ENCODE measurements at places on chromosomes 13 and 19.

- DNase-seq: no peak
Measured at GRCh38 chr19:35818445-35818844, 5.8 kb upstream of the PRODH2 start.

DNA sequence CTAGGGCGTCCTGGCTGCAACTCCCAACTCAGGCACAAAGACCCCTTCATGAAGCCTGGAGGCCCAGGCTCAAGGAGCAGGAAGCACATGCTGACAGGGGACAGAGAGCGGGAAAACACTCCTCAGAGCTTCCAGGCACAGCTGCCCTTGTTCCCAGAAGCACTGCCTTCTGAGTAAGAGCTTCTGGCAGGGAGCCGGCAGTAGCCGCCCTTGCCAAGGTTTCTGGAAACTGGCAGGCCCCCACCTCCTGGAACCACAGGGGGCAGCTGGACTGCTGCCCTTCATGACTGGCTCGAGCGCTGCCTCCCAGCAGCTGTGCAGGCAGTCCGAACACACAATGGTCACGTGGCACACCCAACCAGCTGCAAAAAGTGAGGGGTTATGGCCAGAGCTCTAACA is 33.6 kb upstream of the EPHX3 start:
- DNase-seq: peak; percentile 87

DNA sequence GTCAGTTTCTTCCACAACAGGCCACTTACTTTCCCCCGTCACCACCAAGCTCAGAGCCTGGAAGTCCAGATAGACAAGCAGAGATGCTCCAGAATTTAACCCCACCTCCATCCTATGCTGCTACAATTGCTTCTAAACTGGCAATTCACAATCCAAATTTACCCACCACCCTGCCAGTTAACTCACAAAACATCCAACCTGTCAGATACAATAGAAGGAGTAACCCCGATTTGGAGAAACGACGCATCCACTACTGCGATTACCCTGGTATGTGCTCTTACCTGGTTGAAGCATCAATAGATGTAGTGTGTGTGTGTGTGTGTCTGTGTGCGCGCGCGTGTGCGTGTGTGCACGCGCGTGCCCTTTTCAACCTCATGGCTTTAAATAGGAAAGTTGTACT is 3.7 kb downstream of the KLF5 start:
- no peak for DNase-seq

GRCh38 chr13:40350283-40350992 is 316.0 kb downstream of the FOXO1 start:
- no peak for DNase-seq

DNA sequence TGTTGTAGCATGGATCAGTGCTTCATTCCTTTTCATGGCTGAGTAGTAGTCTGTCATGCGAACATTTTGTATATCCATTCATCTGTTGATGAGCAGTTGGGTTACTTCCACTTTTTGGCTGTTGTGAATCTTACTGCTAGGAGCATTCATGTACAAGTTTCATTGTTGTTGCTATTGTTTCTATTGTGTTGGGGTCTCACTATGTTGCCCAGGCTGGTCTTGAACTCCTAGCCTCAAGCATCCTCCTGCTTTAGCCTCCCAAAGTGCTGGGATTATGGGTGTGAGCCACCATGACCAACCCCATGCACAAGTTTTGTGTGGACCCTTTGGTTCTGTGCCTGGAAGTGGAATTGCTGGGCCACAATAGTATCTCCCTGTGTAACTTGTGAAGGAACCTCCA is 15.8 kb downstream of the SLC25A42 start:
- DNase-seq: no peak

DNA sequence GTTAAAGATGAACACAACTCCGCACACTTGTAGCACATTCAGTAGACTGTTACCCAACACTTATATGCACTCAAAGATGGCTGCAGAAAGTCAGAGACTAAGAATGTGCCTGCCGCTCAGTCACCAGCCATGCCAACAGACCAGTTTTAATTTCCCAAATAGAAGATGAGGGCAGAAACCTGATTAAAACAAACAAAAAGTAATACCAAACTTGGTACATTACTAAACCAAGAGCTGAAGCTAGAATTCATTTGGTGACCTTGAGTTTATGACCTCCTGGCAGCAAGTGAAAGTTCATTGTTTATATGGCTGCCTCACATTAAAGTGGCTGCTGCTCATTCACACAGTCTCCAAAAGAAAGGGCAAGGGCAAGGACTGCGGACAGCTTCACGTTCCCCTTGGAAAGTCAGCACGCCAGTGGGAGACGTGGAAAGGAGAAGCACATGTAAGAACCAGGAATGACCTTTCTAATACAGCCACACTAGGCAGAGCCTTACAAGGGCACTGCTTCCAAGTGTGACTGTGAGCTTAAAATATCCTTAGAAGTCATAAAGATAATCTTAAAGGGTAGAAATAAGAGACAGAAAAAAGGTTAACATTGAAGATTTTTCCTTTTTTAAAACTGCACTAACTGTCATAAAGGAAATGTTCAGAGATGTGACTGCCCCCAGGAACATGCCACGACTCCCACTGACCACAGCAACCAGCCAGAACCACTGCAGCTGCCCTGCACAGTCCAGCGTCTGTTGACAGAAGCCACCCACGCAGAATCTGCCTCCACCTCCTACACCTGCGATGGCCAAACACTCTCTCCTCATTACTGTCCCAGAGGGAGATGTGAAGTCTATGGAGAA is 73.5 kb downstream of the STK24 start:
- no peak for DNase-seq

- no peak for DNase-seq
Measured at GRCh38 chr13:53151336-53152056, 122.9 kb downstream of the OLFM4 start.

- no peak for DNase-seq
Measured at GRCh38 chr13:94849254-94849653, 136.9 kb upstream of the SOX21 start.

- no peak for DNase-seq
Measured at GRCh38 chr13:95541911-95542474, 10.5 kb upstream of the CLDN10 start.

DNA sequence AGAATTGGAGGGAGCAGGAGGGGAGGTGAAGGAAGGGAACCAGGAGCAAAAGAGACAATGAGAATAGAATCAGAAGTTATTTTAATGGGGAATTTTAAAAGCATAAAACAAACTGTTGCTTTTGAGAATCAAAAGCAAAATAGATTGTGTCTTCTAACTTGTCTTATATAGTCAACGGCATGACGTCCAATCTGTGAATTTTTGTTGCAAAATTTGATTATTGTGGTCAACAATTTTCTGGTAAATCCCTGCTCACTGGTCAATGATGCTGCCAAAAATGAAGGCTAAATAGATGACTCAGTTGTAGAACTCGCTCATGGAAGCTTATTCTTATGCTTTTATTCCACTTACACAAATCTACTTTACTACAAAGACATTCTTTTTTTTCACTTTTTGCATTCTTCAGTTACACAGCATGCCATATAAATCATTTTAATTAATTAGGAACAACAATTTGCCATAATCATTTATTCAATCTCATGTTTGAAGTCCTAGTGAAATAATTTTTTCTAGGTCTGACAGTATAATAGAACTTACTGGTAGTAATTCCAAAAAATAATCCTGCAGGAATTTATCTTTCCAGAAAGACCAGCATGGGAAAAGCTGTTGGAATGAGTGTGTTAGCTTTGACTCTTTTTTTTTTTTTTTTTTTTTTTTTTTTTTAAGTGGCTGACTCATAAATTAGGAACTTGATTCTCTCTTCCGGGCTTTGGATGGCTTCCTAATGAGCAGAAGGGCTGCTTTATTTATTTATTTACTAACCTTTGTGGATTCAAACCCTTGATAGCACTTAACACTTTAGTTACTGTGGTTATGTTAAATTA is 256.9 kb downstream of the SPRY2 start:
- no peak for DNase-seq

- DNase-seq: no peak
Measured at GRCh38 chr19:31289381-31289880, 59.8 kb downstream of the TSHZ3 start.

GRCh38 chr19:43465468-43466120 is at the start of gene LYPD3:
Gene LYPD3, minus strand, starts transcription at chr19:43465608. Its CDS starts 37 bp downstream, at chr19:43465571.
- no peak for DNase-seq

DNA sequence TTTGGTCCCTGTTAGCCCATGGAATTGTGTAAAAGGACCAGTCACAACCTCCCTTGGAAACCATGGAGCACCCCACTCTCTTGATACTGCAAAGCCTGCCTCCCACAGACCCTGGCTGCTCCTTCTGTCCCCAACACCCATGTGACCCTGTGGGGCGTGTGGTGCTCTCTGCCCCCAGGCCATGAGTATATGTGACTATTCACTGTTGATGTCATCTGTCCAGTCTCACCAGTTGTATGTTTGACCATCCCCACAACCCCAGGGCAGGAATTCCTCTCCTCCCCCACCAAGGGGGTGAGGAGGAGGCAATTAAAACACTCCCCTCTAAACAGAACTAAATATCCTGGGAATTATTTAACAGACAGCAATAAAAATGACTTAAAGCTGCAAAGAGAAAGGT is 35.2 kb downstream of the KCTD15 start:
- no peak for DNase-seq

GRCh38 chr19:4774136-4774535 is 17.4 kb upstream of the FEM1A start:
- DNase-seq: no peak

DNA sequence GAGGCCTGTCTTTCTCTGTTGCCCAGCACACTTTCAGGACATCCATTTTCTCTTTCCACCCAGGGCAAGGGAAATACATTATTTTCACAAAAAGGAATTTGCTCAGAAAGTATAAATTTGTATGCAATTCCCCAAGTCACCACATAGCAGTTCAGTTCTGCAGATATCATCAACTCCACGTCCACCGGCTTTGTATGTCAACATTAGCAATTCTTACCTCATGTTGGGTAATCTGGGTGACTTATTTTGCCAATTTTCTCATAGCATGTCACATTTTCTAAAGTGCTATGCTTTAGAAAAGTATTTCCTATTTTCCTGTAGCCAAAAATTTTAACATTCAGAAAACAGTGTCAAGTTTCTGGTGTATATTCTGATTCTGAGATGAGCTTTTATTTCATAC is 501.8 kb downstream of the EFNB2 start:
- DNase-seq: no peak

GRCh38 chr19:11737964-11738745 is 591 bp downstream of the ZNF823 start:
- DNase-seq: no peak

DNA sequence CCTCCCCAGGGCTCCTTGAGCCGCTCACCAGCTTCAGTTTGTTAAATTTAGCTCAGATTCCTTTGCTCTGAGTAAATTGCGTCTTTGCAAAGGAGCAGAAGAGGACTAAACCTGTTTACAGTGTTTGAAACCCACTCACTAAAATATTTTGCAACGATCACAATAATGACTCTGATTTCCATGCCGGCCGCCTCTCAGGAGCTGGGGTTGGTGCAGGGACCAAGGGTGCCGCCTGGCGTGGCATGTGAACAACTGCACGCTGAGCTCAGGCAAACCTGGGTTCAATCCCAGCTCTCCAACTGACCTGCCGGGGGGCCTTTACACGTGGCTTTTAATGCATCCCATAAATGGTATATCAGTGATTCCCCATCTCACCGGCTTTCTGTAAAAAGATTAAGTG is 68.7 kb upstream of the CACNA1A start:
- DNase-seq: no peak

GRCh38 chr13:50080911-50081678 is 65.9 kb downstream of the KCNRG start:
- no peak for DNase-seq

DNA sequence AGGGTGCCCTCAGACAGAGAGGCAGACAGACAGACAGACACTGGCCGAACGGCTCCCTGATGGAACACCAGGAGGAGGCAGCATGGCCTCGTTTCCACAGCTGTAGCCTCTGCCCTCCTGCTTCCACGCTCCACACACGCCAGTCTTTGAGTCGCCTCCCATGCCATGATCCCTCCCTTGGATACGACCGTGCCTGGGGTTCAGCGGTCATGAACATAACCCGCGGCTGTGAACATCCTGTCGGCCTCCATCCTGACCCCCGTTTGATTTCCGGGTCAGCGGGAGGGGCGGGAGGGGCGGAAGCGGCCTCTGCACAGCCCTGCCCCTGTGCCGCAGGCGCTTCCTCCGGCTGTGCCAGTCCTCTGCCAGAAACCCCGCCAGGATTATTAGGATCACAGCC is 23.4 kb downstream of the GP6 start:
- no peak for DNase-seq

DNA sequence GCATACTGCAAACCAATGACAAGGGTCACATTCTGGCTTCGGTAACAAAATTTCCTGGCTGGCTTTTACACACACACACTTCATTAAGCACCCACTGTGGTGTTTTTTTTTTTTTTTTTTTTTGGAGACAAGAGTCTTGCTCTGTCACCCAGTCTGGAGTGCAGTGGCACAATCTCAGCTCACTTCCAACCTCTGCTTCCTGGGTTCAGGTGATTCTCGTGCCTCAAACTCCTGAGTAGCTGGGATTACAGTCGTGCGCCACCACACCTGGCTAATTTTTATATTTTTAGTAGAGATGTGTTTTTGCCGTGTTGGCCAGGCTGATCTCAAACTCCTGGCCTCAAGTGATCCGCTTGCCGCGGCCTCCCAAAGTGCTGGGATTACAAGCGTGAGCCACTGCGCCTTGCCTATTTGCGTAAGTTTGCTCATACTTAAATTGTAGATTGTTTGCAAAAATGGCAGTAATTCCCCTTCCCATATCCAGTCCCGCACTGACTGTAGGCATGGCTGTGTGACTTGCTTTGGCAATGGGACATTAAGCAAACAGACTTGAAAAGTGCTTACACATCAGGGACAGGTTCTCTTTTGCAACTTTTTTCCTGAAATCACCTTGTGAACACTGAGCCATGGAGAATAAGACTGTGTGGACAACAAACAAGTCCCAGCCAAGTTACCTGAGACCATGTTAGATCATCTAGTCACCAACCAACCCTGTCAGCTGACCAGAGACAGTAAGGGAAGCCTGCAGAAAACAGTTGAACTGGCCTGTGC is 42.1 kb upstream of the EBPL start:
- DNase-seq: no peak

DNA sequence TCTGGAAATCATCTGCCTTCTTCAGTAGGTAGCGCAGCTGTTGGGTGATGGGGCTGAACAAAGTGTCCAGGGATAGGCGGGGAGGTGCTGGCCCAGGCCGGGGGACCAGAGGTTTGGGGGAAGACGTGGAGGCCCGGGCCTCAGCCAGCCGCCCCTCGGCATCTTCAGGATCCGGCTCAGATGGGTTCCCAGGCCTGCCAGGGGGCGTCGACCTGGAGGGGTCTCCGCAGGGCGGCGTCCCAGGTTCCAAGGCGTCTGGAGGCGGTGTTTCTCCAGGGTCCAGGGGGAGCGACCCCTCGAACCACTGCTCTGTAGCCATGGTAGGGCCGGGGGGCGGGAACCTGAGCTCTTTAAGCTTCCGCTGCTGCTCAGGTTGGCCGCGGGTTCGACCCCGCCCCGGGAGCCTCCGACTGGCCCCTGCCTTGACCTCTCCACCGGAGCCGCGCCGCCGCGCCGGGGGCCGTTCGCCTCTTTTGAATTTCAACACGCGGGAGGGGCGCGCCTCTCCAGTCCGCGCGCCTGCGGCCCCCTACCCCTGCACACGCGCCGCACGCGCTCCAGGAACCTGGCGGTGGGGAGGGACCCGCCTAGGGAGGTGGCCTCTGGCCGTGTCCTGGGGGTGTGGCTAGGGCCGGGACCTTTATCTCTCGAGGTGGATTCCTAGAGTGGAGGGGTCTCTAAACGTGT is at the start of gene C19orf67:
C19orf67 (minus strand) TSS at position 475 of the 687 bp plus-strand sequence; CDS start at position 319, 156 bp downstream.
- DNase-seq: no peak

- DNase-seq: no peak
Measured at GRCh38 chr19:54469496-54469934, 3.6 kb downstream of the CDC42EP5 start.

All from occipital lobe (tissue), 3 donors.